ENCODE measurements at places on chromosomes 1 and 21.

GRCh38 chr1:20480243-20480944 is 5.6 kb downstream of the CAMK2N1 start:
- DNase-seq = no peak

DNA sequence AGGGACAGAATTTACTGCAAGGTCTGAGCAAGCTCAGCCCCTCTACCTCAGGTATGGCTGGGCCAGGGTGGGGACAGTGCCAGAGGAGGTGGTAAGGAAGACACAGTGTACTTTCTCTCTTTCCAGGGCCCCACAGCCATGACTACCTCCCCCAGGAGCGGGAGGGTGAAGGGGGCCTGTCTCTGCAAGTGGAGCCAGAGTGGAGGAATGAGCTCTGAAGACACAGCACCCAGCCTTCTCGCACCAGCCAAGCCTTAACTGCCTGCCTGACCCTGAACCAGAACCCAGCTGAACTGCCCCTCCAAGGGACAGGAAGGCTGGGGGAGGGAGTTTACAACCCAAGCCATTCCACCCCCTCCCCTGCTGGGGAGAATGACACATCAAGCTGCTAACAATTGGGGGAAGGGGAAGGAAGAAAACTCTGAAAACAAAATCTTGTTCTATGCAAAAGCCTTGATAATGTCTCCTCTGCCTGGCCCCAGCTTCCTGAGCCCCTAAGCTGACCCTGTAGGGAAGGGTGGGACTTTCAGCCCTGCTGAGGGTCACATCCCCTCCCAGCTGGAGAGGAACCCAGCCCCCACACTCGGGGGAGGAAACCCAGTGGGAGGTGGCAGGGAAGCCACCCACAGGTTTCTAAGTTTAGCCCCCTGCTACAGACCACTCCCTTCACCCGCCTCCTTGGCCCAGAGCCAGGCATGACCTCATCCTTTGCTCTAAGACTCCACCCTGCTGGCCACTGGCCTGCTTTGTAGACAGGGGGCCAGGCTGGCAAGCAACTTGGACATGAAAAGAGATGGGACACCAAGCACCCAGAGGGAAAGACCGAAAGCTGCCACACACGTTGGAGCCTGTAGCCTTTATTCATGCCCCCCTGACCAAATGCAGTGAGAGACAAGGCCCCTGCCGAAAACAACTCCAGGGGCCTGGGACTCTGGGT is 6.4 kb downstream of the RHOC start:
- peak; percentile 84 for DNase-seq

- no peak for DNase-seq
These were observed 182.4 kb downstream of the CDC7 start for GRCh38 chr1:91682882-91683597.

GRCh38 chr1:61642475-61643232 is 82.3 kb downstream of the TM2D1 start:
- no peak for DNase-seq

GRCh38 chr1:38444311-38444710 is 397.7 kb upstream of the POU3F1 start:
- DNase-seq = peak; percentile 22

- no peak for DNase-seq
These were observed 9.5 kb upstream of the TBCE start for GRCh38 chr1:235357485-235358373.

- no peak for DNase-seq
These were observed 222.6 kb upstream of the KIAA0040 start for GRCh38 chr1:175415129-175415712.

GRCh38 chr1:246647113-246647512 is 77.1 kb upstream of the SCCPDH start:
- DNase-seq = peak; percentile 63

DNA sequence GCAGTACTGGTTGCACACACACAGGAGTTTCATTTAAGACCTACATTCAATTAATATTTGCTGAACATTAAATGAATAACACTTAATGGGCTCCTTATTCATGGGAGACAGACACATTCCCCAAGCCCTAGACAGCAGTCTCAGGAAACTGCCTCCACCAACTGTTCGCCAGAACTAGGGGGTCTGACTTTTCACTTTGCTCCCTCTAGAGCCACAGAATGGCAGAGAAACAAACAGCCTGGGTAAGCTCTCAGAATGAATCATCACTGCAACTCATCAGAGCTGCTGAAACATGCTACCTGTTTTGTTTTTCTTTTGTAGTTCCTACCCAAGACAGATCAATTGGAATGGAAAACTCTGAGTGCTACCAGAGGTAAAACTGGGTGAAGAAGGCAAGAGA is 31.7 kb downstream of the ELK4 start:
- DNase-seq = peak; percentile 15

GRCh38 chr21:25396135-25396711 is 211.1 kb downstream of the MRPL39 start:
- DNase-seq = no peak

DNA sequence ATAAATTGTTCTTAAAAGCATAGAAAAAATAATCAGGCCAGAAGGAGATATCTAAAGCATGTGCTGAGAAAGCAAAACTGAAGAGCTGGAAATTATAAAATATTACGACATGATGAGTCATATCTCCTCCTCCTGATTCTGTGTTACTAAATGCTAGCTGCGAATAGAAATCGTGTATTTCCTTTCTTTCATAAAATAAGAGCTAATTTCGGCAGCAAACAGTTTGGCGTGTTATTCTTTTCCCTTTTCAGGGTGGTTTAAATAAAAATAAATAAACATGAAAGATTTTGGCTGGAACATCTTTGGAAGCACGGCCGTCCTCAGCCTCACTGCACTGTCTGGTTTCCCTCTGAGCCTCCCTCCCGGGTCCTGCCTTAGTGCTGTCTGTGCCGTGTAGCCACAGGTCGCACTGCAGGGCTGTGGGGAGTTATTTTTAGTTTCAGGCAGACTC is 56.0 kb downstream of the ADARB1 start:
- peak; percentile 68 for DNase-seq

DNA sequence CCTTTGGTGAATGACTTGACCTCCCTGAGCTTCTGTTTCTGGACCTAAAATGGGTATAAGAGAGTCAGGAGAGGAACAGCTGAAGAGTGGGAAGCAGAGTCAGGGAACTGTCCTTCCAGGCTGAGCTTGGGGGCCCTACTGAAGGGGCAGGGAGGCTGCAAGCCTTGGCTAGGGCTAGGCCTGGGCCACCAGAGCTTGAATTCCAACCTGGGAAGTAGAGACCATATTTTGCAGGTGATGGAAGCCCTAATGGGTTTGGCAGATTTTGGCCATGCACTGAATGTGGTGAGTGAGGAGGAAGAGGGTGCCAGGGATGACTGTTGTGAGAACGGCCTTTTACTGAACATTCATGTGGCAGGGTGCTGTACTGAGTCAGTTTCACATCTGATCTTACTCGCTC is 69.4 kb upstream of the KLHDC7A start:
- no peak for DNase-seq

DNA sequence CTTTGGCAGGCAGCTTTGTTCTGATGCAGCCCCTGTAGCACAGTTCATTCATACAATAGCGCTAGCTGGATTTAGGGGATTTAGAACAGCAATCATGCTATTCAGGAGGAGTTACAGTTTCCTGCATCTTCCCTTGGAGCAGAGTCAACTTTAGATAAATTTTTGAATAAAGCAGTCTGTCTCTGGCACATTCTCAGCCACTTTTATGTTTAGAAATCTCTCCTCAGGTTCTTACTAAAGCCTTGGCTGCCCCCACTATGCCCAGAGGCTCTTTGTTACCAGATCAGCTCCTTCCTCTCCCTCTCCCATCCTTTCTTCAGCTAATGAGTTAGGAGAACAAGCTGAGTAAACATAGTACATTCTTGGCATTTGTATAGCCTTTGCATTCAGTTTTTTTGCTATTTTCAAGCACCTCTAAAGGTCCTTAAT is 17.0 kb upstream of the PIGC start:
- DNase-seq = no peak

DNA sequence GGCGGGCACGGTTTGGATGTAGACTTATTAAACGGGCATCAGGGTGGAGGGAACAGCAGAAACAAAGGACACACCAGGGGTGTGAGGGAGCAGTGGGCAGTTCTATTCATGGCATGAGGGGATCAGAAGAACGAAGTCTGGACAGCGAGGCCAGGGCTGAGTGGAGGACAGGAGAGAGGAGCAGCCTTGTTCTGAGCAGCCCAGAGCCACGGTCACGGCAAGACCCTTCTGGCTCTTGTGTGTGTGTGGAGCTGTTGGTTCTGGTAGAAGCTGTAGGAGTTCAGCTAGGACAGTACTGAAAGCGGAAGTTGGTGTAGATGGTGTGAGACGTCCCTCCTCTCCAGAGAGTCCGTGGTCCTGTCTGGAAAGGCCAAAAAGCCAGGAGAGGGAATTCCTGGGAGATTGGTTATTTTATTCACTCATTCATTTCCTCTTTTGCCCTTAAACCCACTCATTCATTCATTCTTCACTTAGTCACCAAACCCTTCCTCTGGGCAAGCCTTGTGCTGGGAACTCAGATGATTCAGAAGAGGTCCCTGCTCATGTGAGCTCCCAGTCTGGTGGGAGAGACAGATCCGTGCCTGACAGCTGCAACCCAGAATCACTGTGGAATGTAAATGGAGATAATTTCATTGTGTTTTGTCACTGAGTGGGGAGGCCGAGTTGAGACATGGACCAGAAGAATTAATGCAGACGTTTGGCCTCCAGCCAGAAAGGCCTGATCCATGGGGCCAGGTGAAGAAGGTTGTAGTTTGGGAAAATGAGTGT is 4.1 kb upstream of the ACOT11 start:
- DNase-seq = no peak

- DNase-seq = no peak
These were observed 14.8 kb upstream of the ZNF669 start for GRCh38 chr1:247118946-247119446.

GRCh38 chr1:230120921-230121381 is 53.9 kb downstream of the GALNT2 start:
- DNase-seq = no peak

DNA sequence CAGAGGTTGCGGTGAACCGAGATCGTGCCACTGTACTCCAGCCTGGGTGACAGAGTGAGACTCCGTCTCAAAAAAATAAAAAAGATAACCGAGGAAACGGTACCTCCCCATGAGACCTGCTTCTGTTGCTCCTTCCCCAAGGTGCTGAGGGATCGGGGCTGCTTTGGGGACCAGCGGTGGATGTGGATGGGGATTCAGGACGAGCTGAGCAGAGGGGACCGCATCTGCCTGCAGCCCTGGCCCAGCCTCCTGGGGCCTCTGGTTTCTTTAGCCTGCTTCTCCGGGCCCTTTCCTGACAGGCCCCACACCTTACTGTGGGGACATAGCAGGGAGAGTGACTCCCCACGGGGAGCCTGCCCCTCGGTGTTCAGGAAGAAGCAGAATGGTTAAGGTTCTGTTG is 17.1 kb downstream of the SLC66A1 start:
- no peak for DNase-seq

- no peak for DNase-seq
These were observed 7.7 kb downstream of the GOLT1A start for GRCh38 chr1:204206121-204206520.

DNA sequence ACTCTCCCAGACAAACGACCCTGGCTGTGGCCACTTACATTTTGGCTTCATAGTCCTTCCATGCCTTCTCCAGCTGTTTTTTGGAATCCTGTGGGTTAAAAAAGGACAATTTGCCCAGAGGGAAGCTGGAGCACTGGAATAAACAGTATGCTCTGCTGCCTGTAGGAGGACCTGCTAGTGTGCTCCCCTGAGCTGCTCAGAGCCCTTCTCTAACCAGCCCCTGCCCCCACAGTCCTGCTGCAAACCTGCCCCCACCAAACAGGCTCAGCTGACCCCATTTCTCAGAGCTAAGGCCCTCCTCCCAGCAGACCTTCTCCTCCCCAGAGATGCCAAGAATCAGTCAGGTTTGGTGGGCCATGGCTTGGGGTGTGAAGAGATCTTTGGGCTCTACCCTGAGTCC is 26.9 kb upstream of the TCEA3 start:
- DNase-seq = no peak

DNA sequence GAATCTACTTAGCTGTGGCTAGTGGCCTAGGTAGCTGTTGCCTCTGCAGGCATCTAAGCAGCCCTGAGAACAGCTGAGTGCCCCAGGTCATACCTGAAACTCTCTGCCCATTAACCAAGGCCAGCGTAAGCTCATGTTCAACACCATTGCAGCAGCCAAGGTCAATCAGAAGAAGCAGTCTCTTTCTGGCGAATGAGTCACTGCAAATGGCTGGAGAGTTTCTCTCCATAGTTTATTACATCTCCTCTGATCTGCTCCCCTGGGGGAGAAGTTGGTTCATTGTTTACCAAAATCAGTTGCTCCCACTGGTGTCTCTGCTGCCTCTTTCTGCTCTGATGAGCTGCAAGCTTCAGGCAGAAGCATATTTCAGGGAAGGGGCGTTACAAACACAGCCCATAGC is 6.9 kb upstream of the BCL9 start:
- DNase-seq = peak; percentile 42
